Bone marrow (tissue), 2 donors: ENCODE measurements at places on chromosomes 2 and 18.
A peak's percentile ranks its signal among the peaks of the same experiment; 100 is the strongest.

DNA sequence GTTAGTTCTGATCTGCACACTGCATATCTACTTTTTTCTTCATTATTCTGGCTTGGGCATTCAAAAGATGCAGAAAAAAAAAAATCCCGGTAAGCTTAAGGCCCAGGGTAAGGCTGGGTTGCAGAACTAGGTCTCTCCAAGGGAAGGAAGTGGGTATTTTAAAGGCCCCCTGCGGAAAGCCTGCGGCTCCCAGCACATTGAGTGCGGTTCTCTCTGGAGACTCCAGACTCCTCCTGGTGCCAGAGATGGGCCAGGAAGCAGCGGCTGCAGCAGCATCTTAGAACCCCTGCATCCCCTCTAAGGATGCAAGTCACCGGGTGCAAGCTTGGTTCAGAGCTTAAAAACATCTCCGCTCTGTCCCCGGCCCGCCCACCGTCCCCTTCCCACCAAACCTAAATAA lies 49.5 kb downstream of the TGIF1 start:
- DNase-seq, result peak; percentile 48

DNA sequence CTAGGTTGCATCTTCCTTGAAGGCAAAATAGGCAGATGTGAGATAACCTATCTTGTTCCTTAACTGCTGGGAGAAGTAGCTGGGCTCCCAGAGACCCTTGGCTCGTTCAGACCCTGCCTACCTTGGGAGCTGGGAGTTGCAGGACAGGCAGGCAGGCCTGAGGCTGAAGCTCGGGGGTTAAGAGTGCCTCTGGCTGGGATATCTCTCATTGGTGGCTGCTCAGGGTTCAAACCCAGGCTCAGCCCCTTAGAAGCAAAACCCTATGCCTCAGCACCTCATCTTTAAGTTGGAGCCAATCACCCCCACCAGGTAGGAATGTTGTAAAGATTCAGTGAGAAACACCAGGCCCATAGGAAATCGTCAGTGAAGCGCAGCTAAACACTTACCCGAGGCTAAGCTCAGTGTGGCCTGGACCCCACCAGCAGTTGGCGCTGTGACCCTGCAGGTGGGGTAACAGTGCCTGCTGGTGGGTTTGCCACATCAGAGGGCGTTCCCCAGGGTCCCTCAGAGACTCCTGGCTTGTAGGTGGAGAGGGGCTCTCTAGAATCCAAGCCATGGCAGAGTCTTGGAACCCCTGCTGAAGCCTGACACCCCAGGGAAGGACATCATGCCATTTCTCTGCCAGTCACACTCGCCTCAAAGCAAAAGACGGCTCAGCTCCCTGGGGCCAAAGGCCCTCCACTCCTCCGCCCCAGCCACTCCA lies 54.6 kb upstream of the GPR17 start:
- DNase-seq, result peak; percentile 22

DNA sequence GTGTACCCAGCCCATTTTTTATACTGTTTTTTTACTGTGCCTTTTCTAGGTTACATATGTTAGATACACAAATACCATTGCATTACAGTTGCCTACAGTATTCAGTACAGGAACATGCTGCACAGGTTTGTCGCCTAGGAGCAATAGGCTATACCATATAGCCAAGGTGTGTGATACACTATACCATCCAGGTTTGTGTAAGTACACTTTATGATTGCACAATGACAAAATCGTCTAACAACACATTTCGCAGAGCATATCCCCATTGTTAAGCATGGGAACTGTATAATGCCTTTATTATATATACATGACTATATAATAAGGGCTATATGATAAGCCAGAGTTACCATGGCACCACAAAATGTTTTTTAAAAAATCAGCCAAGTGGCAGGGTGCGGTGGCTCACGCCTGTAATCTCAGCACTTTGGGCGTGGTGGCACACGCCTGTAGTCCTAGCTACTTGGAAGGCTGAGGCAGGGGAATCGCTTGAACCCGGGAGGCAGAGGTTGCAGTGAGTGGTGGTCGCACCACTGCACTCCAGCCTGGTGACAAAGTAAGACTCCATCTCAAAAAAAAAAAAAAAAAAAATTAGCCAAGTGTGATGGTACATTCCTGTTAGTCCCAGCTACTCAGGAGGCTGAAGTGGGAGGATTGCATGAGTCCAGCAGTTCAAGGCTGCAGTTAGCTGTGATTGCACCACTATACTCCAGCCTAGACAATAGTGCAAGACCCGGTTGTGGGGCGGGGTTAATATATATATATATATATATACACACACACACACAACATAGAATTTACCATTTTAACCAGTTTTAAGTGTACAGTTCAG lies 2.8 kb upstream of the CENPA start:
- no peak for DNase-seq

DNA sequence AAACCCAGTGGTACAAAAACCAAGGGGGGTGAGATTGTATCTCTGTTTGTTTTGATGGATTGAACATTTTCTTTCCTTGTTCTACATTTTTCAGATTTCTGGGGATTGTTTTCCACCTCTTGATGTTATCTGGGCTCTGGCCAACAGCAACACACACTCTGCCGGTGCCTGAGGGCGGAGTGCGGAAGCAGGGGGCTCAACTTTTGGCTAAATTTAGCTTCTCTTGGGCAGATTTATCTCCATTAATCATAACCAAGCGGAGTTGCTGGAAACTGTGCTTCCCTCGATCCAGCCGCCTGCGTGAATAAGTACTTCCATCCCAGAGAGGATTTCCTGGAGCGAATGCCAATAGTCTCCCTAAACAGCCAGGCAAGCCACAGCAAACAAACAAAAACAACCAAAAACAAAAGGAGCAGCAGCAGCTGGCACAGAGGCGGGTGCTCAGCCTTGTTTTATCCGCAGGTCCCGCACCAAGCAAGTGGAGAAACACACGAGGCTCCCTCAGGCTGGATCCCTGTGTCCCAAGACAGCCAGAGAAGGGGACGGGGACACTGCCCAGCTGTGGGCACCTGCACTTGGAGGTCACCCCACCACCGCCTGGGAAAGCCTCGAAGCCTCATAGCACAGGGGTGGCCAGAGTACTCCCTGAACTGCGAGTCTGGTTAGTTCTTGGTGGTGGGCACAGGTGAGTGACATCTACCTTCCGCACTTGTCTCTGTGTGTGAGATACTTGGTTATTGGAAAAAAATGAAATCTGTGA lies 143.4 kb downstream of the NDUFA10 start:
- no peak for DNase-seq

GRCh38 chr2:155190342-155190741 lies 491.8 kb downstream of the KCNJ3 start:
- DNase-seq, result no peak

GRCh38 chr2:229642371-229642770 lies 72.0 kb downstream of the DNER start:
- no peak for DNase-seq

- no peak for DNase-seq
Measured at GRCh38 chr2:53942280-53942679, 28.5 kb downstream of the PSME4 start.

- no peak for DNase-seq
Measured at GRCh38 chr2:224524657-224525056, 60.5 kb downstream of the CUL3 start.

GRCh38 chr2:212147921-212148513 lies 390.6 kb downstream of the ERBB4 start:
- DNase-seq, result no peak

DNA sequence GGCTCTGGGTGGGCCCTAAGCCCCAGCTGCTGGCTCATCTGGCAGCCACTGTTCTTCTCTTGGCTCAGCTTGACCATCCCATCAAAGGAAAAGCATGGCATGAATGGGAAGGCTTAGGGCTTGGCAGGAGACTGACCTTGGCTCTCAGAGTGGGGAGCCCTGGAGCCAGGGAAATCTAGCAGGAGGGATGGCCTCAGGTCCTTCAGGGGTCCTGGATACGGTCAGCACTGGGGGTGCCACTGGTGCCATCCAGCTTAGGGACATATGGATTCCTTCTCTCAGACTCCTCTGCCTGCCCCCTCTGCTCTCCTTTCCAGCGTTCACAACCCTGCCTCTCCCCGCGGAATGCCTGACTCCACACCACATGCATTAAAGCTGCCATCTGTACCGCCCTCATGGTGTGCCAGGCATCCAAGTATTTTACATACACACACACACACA lies 165.5 kb upstream of the HAAO start:
- DNase-seq, result no peak

DNA sequence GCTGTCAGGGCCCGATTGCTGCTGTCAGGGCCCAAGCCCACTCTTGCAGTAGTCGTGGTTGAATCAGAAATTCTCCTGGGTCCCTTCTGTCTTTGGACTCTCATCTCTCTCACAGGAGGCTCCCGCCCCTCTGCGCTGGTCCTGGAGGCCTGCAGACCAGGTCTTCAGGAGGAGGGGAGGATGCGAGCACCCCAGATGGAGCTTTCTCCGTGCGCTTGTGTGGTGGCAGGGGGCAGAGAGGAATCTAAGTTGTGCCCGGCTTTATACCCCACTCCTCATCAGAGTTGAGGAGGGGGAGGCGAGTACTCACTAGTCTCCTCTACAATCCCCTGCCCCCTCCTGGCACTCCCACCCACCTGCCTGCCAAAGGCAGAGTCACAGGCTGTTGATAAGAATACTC lies 10.4 kb downstream of the EN1 start:
- no peak for DNase-seq

DNA sequence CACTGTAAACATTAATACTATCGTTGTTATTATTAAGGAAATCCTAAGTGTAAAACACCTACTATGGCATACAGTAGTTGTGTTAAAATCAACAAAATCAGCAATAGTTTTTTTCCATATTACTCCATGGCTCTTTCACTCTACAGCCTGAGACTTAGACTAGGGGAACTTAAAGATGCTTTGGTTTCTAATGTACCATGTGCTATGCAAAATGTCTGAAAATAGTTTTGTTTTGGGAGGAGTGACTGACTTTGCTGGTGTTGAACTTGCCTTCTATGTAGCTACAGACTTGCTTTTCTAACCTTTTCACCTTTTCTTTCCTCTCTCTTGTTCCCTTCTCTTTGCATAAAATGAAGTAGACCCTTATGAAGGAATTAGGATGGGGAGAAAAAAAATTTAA lies 159.0 kb upstream of the CCDC195 start:
- no peak for DNase-seq

- DNase-seq, result no peak
Measured at GRCh38 chr18:11412811-11413210, 196.6 kb upstream of the SLC35G4 start.

- no peak for DNase-seq
Measured at GRCh38 chr2:145593991-145594614, 1074.2 kb upstream of the ZEB2 start.

DNA sequence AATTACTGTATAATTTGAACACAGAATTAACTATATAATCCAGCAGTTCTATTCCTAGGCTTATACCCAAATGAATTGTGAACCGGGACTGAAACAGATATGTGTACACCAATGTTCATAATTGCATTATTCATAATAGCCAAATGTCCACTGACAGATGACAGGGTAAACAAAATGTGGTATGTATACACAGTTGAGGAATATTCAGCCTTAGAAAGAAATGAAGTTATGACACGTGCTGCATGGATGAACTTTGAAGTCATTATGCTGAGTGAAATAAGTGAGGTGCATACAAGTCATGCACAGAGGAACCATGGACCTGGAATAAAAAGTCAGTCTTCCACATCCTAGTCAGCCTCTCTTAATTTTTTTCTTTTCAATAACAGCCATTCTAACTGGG lies 91.9 kb downstream of the SH3RF3 start:
- DNase-seq, result no peak

DNA sequence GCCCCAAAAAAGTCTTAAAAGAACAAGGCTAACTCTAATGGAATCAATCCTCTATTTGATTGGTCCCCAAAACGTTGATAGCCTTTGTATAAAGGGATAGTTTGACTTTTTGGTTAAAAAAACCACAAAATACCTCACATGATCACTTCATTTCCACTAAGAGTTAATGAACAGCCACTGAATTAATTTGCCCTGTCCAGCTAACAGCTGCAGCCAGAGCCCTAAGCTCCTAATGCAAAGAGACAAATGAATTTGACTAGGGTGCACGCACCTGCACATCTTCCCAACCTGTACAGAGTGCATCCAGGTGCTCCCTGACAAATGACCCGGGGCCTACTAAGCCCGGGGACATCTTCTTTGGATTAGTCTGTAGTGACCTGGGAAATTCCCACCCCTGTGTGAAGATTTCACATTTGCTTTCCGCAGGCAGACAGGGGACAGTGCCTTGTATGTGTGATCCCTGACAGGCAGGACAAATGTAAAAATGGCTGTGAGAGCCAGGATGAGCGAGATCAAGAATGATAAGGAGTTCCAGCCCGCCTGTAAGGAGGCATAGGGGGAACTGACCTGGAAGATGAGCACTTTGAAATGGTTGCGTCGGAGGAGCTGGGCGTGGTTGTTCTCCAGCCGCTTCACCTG lies 893 bp downstream of the CAVIN2 start:
- DNase-seq, result no peak
